Psoas muscle (tissue), 8 donors: ENCODE measurements at places on chromosomes 12 and 14. TPM values are rescaled to one million over a fixed set of nuclear protein-coding genes. Genes with fewer than 3 reads are reported as not detected.

GRCh38 chr12:94429191-94429590, 30.5 kb downstream of the CEP83 start:
- DNase-seq = peak; percentile 34

- no peak for DNase-seq
Measured at GRCh38 chr12:43669373-43669772, 89.2 kb downstream of the PUS7L start.

PLEKHD1 gene
- 0.01 TPM for polyA plus RNA-seq

GRCh38 chr12:52050116-52050757, 1.0 kb upstream of the NR4A1 start:
- DNase-seq = no peak

ABCC9 gene
- polyA plus RNA-seq = 14.7 TPM

- DNase-seq = no peak
Measured at GRCh38 chr14:95713596-95714371, at the start of gene TCL1A. Gene TCL1A (minus strand): TSS chr14:95714125. CDS start chr14:95714066, 59 bp downstream.

ZNF891 gene
- 0.31 TPM for polyA plus RNA-seq

INHBC gene
- polyA plus RNA-seq = 0.05 TPM

GRIP1 gene
- polyA plus RNA-seq = 0.05 TPM

DNA sequence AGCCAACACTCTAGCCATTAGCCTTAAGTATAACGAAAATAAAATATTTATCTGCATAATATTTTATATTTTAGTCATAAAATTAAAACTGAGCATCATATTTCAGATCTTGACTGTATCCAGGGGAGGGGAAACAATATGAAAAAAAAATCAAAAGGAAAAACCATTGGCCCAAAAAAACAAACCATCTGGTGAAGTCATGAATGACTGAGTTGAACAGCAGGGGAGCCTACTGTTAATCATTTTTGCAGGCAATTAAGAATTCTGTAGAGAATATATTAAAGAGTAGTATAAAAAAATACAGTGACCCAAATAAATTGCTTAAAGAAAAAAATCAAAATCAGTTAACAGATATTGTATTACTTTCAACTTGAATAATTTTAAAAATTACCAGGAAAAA, 224.8 kb downstream of the C12orf50 start:
- DNase-seq = no peak

DNA sequence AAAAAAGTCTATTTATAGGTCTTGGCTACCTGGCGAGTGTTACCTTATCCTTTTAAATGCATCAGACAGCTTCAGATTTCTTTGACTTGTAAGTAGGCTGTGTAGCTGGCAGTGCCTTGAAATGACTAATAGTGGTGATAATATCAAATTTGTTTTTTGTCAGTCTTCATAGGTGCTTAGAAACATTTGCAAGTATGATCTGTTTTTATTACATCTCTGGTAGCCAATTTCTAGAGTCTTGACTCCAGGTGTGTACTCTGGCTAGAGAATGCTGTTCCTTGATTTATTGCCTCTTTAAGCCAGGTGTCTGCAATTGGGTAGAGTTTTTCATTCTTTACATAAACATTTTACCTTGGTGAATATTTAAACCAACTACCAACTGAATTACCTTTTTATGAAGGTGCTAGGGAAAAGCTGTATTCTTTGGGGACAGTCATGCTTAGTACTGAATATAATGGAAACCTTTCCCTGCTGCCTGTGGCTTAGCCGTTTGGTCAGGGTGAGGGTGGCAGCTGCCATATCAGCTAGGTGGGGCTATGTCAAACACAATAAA, 32.6 kb downstream of the MLXIP start:
- no peak for DNase-seq

LYZ gene
- polyA plus RNA-seq = 5.0 TPM

CLEC4E gene
- polyA plus RNA-seq = 0.34 TPM

PLEKHG3 gene
- 2.8 TPM for polyA plus RNA-seq

DNA sequence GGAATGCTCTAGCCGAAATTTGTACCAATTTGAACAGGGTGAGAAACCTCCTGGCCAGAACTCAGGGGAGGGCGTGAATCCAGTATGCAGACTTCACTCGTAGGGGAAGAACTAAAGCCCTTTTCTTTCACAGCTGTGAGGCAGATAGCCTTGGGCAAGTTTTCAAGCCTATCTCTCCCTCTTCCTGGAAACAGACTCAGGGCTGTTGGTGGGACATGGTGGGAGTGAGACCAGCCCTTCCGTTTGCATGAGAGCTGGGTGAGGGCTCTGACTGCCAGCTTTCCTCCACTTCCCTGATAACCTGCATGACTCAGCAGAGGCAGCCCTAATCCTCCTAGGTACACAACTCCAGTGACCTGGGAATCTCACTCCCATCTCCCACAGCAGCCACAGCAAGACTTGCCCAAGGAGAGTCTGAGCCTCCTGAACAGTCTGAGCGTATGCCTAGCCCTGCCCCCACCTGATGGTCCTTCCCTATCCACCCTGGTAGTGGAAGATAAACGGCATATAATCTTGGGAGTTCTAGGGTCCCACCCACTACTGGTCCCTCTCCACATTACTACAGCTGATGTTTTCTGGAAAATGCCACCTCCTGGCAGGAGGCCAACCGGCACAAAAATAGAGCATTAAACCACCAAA, 170.1 kb upstream of the AMIGO2 start:
- DNase-seq = no peak

HCAR2 gene
- polyA plus RNA-seq = 0.01 TPM

IFNG-AS1 gene
- polyA plus RNA-seq = 0.08 TPM

GRCh38 chr14:56358851-56359614, 220.6 kb upstream of the TMEM260 start:
- no peak for DNase-seq

GRCh38 chr12:105820429-105821125, 318.2 kb downstream of the NUAK1 start:
- peak; percentile 60 for DNase-seq

DNA sequence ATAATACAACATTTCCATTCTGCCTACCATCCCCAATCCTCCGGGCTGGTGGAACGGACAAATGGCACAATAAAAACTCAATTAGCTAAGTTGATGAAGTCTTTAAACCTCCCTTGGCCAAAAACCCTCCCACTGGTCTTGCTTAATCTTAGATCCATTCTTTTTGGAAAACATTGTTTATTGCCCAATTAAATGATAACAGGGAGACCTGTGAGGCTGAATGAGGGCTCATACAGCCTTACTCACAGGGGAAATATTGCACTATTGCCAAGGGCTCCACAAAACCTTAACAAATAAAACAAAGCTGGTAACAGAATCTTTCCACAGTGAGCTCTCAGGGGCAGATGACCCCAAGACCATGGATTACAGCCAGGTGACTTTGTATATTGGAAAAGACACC, 7.8 kb upstream of the PSMC1 start:
- no peak for DNase-seq

- no peak for DNase-seq
Measured at GRCh38 chr14:87935886-87936285, 57.1 kb downstream of the GALC start.

OTUB2 gene
- polyA plus RNA-seq = 0.09 TPM

DNA sequence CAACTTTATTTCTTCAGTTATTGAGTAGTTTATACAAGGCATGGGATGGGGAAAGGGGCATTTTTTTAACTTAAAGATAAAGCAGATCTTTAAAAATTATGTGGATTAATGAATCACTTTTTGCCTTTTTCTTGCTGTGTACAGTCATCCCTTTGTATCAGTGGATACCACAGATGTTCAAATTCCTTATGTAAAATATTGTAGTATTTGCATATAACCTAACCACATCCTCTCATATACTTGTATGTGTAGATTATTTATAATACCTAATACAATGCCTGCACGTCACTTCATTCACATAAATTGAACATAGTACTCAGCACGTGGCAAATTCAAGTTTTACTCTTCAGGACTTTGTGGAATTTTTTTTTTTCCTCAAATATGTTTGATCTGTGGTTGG, 66.5 kb upstream of the MON2 start:
- DNase-seq = no peak
